ENCODE measurements at places on chromosomes 6 and 20.

GRCh38 chr6:165484178-165484889 lies 174.9 kb upstream of the C6orf118 start:
- DNase-seq: no peak

DNA sequence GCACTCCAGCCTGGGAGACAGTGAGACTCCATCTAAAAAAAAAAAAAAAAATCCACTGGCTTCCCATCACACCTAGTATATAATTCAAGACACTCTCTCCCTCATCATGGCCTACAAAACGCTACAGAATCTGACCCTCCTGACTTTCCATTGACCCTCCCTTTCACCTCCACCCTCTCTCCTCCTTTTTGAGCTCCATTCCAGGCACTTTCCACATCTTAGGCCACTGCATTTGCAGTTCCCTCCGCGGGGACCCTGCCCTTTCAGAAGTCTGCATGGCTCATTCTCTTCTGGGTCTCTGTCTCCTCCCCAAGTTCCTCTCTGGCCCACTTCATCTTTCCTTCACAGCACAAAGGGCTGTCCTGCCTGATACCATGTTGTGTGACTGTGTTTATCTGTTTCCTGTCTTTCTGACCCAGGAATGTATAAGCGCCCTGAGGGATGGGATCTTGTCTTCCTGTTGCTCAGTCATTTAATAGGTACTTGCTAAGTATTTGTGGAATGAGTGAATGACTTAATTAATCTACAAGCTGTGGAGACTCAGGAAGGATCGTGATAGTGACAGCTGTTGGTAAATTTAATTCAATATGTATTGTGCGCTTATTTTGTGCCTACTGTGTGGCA lies 35.2 kb downstream of the NCR2 start:
- no peak for DNase-seq

- no peak for DNase-seq
These were observed 172.3 kb downstream of the GJA1 start for GRCh38 chr6:121607721-121608120.

DNA sequence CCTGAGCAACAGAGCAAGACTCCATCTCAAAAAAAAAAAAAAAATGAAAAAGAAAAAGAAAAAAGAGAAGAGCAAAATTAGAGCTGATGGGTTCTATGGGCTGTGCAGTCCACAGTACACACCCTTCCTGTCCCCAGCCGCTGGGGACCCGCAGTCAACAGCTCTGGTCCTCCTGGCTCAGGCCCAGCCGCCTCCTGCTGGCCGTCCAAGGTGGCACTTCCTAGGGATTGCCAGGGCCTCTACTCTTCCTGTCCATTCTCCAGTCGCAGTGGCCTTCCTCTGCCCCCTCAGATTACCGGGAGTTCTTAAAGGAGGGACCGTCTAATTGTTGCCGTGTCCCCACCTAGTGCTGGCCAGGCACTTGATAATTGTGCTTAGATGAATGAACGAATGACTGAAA lies 41.7 kb downstream of the TMEM242 start:
- no peak for DNase-seq

GRCh38 chr20:10965936-10966470 lies 292.2 kb upstream of the JAG1 start:
- no peak for DNase-seq

DNA sequence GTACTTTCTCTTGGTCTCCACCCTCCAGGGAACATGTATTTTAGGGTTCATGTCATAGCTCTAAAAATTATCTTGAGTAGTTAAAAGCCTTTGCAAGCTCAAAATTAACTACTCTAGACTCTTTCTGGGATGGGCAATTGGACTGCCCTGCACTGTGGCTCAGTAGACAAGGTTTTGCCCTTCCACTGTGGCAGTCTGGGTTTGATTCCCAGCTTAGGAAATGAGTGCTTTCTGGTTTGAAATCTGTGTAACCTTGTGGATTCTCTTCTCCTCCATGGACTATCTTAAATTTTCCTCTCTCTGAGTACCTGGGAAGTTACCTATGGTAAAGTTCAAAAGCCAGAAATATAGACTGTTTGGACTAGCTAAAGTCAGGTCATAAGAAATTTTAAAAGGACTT lies 94.6 kb upstream of the UST start:
- no peak for DNase-seq

DNA sequence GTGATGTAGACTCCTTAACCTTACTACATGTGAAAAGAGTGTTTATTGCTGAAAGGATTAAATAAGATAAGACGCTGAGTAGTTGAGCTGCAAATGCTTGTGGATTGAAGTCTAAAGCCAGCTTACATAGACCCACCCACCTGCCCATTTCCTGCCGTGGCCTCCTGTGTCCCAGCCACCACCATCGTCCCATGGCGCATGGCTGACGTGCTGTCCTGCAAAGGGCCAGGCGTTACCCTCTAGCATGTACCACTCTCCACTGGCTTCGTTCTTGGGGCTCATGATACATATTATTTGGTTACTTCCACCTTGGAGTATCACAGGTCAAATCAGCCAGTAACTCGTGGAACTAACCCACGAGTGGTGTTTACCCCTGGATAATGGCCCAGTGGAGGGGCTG lies 181.8 kb downstream of the CDH4 start:
- no peak for DNase-seq

DNA sequence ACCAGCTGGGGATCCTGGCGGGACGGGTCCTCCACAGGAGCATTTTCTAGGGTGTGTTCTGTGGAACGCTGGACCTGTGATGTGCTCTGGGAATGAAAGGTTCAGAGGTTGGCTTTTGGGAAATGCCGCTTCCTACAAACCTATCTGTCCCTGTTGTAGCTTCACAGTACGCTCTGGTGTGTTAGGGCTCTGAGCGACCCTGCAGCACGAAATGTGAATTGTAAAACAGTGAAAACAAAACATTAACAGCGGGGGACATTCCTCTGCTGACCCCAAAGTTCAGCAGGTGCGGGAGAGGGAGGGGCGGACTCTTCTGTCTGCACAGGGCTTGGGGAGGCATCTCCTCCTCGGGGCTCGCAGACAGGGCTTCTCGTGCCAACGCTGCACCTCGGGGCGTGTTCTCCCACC lies 155.9 kb downstream of the NRN1 start:
- DNase-seq: no peak

DNA sequence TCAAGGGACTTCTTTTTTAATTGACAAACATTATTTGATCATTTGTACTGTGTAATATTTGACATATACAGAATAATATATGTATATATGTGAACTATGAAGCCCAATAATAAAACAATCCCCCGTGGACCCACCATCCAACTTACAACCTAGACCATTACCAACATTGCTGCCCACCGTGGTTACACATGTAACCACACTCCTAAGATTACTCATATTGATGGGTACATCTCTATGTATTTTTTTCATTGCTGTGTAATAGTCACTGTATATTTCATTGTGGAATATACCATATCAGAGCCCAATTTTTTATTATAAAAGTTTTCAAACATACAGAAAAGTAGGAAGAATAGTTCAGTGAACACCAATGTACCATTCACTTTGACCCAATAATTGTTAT lies 94.3 kb downstream of the RTN4IP1 start:
- DNase-seq: no peak

DNA sequence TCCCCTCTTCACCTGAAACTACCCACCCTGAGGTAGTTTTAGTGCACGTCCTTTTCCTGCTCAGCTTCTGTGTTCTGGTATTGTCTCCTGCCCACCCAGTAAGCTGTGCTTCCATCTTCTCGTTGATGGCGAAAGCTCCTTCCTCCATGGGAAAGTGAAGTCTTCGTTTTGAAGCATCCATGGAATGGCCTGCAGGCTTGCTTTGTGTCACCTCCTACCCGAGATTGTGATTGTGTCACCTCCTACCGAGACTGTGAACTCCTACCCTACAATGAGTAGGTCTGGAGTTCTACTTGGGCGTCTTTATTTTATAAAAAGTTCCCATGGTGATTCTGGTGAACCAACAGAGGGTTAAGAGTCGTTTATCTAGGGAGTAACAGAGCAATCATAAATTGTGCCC lies 25.9 kb downstream of the SLC9A8 start:
- no peak for DNase-seq

GRCh38 chr6:148760258-148760534 lies 13.4 kb downstream of the UST start:
- DNase-seq: no peak

- DNase-seq: no peak
These were observed 49.5 kb upstream of the ANKEF1 start for GRCh38 chr20:9985281-9985680.

DNA sequence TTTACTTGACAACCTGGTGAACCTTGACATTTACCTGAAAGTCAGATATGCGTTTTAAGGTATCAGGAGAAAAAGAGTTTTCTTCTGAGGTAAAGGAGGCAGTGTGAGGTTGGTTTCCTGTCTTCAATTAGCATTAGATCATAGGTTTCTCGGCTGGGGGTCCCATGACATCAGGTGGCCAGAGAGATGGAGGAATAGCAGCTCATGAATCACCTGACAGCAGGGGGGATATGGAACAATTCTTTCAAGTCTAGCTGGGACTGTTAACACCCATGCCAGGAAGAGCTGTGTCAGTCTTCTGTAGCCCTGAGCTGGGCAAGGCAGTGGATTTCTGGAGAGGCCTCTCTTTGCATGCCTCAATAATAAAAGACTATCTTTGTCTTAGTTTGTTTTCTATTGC lies 108.0 kb upstream of the TMEM170B start:
- DNase-seq: no peak

GRCh38 chr6:168880271-168880670 lies 373.4 kb downstream of the THBS2 start:
- no peak for DNase-seq

- no peak for DNase-seq
These were observed 40.4 kb downstream of the C6orf118 start for GRCh38 chr6:165268987-165269386.

DNA sequence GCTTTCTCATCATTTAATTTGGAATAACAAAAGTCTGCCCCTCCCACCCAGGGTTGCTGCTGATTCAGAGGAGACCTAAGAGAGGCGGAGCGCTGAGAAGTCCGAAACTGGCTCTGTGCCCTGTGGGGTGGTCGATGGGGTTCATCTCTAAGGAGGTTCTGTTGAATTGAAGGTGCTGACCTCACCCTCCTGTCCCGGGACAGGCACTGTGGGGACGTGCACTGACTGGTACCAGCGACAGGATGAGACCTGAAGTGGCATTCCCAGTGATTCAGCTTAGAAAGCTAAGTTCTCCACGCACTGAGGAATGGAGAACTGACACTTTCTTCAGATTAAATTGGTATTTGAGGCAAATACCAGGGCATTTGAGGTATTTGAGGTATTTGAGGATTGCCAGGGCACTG lies 1.3 kb downstream of the GUCA1B start:
- no peak for DNase-seq

- no peak for DNase-seq
These were observed 19.6 kb upstream of the IL17F start for GRCh38 chr6:52263709-52264540.

- no peak for DNase-seq
These were observed 103.3 kb downstream of the YTHDF1 start for GRCh38 chr20:63112491-63113219.

GRCh38 chr20:57388953-57389694 lies 2.1 kb upstream of the RBM38 start:
- DNase-seq: peak; percentile 56

GRCh38 chr6:68094070-68094469 lies 541.0 kb upstream of the ADGRB3 start:
- no peak for DNase-seq

- no peak for DNase-seq
These were observed 5.6 kb upstream of the CCNC start for GRCh38 chr6:99573980-99574617.

- DNase-seq: peak; percentile 42
These were observed 78.0 kb downstream of the DLGAP4 start for GRCh38 chr20:36384022-36384619.

- no peak for DNase-seq
These were observed 8.3 kb downstream of the APOBEC2 start for GRCh38 chr6:41061196-41061726.

- no peak for DNase-seq
These were observed 348.1 kb upstream of the CITED2 start for GRCh38 chr6:139722530-139722929.

DNA sequence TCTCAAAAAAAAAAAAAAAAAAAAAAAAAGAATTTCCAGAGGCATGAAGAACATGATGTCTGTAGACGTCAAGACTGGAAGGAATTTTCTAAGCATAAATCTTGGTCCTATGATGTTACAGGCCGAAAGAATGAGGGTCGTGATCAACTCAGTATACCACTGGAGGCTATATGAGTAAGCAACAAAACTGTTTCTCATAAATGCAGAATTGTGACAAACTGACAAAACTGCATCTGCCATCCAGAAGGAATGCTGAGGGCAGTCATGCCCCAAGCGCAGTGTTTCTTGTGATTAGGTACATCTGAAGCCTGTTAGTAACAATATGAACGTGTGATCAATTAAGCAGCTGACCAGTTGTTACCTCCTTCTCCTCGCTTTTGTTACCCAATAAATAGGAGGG lies 43.5 kb upstream of the ADGRG6 start:
- no peak for DNase-seq

- no peak for DNase-seq
These were observed 86.6 kb downstream of the CD40 start for GRCh38 chr20:46204594-46205186.

DNA sequence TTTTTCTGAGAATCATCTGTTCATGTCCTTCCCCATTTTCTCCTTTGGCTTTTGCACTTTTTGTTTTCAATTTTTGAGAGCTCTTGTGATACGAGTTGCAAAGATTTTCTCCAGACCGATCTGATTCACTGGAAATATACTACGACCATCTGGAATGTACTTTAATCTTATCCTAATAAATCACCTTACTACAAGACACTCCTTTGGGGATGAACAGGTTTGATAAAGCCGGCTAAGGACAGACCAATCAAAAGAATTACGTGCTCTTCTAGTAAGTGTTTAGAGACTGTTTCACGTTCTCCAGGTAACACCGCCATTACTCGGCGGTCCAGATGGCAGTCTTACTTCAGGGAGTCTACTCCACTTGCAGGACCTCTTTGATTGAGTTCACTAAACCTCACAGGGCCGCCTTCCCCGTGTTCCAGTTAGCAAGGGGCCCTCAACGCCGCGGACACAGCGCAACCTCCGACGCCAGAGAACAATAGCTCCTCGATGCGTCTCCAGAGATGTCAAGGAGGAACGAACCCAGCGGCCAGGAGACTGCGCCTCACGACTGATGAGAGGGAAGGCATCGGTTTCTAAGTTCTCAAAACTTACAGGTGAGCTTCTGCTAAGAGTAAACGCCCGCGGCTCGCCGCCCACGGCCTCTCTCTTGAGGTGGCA lies 920 bp upstream of the WTAP start:
- DNase-seq: no peak

- DNase-seq: no peak
These were observed 25.7 kb downstream of the DSE start for GRCh38 chr6:116396441-116396840.

- no peak for DNase-seq
These were observed 125.6 kb downstream of the EYA2 start for GRCh38 chr20:47020231-47020630.

DNA sequence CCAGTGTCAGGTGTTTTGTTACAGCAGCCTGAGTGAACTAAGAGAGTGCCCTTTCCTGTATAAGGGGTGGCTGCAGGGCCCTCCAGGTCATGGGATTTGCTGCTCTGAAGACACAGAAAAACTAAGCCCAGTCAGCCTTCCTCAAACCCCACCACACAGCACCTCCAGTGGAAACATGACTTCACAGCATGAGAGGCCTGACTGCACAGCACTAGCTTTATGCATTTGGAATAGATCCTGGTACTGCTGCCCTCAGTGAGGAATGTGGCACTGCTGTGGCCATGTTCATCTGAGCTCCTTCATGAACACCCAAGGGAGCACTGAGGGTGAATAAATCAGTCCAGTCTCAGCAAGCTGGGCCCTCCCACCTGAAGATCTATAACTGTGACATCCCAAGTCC lies 296.1 kb upstream of the FOXQ1 start:
- DNase-seq: no peak

- no peak for DNase-seq
These were observed 114.7 kb upstream of the ZNF217 start for GRCh38 chr20:53708129-53708968.
